ENCODE measurements at places on chromosomes 2 and 18. TPM values are rescaled to one million over a fixed set of nuclear protein-coding genes. Genes with fewer than 3 reads are reported as not detected.
A peak's percentile ranks its signal among the peaks of the same experiment; 100 is the strongest.

DNA sequence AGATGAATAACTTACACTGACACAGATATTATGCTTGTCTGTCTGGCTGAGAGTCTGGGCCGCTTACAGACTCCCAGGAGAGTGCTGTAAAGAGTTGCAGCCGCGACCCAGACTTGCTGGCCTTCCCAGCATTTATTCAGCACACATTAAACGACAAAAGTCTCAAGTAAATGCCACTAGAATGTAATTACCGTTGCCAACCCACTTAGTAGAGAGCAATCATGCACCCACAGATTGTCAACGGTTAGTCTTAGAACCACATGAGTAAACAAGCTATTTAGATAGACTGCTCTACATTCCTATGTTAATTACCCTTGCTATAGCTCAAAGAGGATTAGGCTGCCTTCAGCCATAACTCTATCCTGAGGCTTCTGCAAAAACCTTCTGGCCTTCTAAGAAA lies 47.8 kb upstream of the C2orf74 start:
- DNase-seq: no peak

DNA sequence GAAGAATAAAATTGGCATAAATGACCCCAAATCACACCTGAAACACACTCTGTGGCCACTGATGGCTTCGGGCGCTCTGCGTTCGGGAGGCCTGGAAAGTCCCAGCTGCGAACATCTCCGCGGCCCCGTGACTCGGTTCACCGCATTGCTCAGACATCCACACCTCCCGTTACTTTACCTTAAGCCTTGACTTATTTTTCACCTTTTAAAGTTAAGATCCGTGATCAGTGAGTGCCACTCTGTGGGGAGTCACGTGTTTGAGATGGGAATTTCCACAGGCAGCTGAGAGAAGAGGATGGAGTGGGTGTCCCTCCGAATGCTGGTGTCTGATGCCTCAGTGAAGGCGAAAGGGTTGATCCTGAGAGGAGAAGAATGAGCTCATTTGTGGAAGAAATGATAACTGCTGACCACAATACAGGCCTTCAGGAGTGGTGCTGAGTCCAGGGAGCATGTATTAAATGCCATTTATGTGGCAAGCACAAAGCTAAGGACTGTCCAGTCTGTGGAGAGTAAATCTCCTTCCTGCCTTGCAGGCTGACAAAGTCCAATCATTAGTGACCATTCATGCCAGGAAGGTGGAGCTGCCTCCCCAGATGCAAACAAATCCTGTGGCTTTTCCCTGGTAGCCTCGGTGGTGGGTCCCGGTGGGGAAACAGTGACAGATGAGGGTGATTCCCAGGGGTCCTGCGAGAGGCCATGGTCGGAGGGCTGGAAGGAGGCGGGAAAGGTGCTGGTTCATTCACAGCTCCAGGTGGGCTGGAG lies 168.8 kb downstream of the RTP5 start:
- DNase-seq: no peak

DNA sequence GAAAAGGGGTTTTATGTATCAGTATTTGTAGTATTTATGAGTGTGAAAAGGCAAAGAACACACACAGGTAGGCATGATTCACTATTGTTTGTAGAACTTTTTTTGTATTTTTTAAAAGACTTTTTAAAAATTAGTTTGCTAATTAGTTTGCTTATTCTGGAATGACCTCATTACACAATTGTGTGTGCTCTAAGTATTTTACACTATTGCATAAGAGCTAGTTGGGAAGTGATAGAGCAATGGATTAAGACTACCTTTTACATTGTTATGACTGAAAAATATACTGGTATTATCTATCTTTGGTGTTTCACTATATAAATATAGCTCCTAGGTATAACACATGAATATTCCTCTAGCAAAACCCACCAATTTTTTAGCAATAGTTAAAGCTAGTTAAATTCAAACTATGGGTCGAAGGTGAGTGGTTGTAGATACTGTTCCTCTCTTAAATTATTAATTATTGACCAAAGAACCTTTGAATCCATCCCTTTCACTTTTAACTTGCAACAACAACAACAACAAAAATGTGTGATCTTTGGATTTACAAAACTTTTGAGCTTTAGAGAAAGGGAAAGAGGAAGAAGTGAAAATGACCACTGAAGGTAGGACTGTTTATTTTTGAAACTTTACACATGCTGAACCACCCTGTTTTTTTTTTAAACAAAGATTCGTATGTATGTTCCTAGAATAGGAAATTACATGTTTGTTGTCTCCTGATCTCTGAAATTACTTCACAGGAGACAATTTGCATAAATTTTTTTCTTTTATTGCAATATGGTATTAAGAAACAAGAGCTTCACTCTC lies 18.7 kb downstream of the ITPRID2 start:
- no peak for DNase-seq

The LRP2 gene
- 0.20 TPM for total RNA-seq

DNA sequence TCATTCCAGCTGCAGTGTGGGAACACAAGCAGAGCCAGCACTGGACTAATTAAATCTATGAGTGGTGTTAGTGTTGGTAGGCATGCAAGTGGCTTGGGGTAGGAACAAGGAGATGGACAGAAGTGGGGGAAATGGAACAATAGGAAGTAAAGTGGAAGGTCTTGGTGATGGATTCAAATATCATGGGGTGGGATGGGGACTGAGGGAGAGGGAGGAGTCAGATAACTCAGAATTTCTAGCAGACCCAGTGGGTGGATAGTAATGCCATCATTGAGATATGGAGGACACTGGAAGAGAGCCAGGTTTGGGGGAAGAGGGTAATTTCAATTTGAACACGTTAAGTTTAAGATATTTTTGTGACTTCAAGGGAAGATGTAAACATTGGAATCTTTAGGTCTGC lies 2.9 kb upstream of the LNPK start:
- no peak for DNase-seq

The ZAP70 gene
- not detected for total RNA-seq

DNA sequence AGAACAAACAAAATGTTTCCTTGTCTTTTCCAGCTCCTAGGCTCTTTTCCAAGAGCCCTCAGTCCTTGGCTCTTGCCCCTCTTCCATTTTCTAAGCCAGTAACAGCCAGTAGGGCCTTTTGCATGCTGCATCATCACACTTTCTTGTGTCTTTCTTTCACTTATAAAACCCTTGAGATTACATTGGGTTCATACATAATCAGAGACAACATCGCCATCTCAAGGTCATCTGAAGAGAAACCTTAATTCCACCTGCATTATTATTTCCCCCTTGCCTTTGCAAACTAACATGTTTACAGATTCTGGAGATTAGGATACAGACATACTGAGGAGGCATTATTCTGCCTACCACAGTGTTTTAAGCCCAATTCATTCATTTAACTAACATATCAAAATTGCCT lies 697.3 kb downstream of the TRIB2 start:
- DNase-seq: no peak

The MAP3K19 gene
- total RNA-seq: not detected

GRCh38 chr2:149278161-149278871 lies 52.1 kb upstream of the LYPD6 start:
- no peak for DNase-seq

DNA sequence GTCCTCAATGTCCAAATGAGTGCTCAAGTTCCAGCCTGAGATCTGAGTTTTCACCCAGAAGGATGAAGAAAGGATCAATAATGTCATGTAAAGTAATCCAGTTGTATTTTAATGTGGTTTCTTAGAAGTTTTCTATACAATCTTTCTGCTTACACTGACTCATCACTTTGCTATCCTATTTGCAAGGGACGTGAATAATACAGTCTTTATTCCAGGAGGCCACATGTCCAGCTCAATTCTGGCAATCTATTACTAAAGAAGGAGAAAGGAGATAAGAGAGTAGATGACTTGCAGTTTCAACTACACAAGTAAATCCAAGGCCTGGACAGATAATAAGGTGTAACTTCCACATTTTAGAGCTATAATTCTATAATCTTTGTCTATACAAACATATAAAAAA lies 601.1 kb upstream of the SETBP1 start:
- DNase-seq: no peak

The PSMG2 gene
- total RNA-seq: 133 TPM

DNA sequence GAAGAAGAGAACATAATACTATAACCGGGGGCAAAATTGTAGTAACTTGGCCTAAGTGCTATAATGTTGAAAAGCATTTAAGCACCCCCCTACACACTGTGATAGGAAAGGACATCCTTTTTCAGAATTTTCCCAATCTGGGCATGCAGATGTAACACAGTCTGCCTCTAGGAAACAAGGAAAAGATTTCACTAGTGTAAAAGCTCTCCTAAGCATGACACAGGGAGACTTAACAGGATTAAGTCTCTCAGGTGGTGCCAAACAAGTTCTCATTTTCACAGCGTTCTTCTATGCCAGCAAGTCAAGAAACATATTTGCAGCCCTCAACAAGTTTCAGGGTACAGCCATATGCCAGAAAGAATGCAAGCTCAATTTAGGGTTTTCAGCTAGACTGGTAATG lies 53.0 kb downstream of the NCKAP5 start:
- no peak for DNase-seq

- peak; percentile 5 for DNase-seq
Measured at GRCh38 chr18:3058328-3059191, 45.6 kb upstream of the LPIN2 start.

- no peak for DNase-seq
Measured at GRCh38 chr2:69948032-69948962, 13.1 kb downstream of the ASPRV1 start.

The VAMP8 gene
- total RNA-seq: 37.3 TPM

DNA sequence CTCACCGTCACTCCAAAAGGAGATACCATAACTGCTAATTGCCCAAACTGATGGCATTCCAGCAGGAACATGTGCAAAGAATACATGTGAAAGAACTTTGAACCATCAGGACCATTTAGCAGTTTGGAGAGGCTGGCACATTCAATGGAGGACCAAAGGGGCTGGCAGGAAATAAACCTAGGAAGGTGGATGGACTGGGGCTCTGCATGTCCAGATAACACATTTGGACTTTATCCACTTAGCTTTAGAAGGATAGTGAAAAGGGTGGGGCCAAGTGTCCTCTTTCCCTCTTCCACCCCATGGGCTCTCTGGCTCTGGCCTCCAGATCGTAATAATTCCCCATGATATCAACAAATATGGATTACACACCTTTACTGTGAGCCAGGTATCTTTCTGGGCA lies 80.0 kb upstream of the STPG4 start:
- DNase-seq: no peak

The CFLAR gene
- total RNA-seq: 70.1 TPM
